ENCODE measurements at places on chromosomes 5 and 9. TPM values are rescaled to one million over a fixed set of nuclear protein-coding genes. Genes with fewer than 3 reads are reported as not detected.

The BTNL8 gene
- not detected for polyA plus RNA-seq

DNA sequence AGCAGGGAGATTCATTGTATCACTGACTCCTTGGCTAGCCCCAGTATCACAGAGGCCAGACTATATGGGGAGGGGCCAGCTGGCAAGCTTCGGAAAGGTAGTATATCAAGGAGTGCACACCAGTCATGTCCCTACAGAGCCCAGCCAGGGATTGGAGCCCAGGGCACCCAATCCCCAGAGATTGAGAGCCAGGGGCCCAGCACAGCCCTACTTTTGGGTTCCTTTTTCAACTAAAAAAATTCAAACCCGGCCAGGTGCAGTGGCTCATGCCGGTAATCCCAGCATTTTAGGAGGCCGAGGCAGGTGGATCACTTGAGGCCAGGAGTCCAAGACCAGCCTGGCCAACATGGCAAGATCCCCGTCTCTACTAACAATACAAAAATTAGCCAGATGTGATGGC is 5.4 kb upstream of the MYORG start:
- no peak for DNase-seq

The SLC9A3 gene
- polyA plus RNA-seq, result 0.82 TPM

DNA sequence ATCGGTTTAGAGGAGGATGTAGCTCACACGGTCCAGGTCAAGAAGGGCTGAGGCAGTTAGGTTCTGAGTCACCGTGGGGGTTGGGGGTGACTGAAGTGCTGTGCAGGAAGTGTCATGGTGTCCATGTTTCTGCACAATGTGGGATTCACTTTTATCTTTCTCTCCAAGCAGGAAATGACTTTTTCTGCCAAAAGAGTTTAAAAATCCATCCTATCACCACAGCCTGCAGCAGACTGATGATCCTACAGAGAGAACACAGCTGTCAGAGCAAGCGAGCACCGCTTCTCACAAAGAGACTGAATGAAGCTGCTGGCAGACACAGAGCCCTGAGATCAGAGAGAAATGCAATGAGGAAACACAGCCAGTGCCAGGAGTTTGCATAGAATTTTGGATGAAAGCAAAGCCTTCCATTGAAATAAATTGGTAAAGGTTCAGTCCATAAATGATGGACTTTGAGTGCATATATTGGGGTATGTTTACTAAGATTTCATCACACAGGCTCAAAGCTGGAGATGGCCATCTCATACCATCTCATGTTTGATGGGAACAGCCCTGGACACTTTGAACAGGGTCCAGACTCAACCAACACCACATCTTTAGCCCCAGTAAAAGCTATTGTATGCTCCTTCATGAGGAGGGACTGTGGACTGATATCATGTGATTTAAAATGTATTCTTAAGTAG is 213.9 kb upstream of the FBXL7 start:
- peak; percentile 30 for DNase-seq

DNA sequence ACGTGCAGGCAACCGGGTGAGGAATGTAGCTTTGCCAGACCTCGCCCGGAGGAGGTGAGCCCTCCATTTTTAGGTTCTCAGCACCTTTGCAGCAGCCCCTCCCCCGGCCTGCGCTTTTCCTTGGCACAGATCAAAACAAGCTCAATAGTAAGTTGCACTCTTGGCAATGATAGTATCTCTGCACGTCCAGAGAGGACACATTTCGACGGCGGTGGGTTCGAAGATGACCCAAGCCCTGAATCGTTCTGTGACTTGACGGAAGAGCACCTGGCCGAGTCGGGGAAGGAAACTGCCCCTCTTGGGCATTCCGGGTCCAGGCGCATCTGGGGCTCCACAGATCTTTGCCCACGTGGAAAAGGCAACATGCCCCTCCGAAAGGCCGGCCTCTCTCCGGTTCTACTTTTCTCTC is 904 bp downstream of the GDNF start:
- DNase-seq, result no peak

Data from heart left ventricle (tissue), 16 donors.